ENCODE measurements at places on chromosomes 3 and 15. TPM values are rescaled to one million over a fixed set of nuclear protein-coding genes. Genes with fewer than 3 reads are reported as not detected.

DNA sequence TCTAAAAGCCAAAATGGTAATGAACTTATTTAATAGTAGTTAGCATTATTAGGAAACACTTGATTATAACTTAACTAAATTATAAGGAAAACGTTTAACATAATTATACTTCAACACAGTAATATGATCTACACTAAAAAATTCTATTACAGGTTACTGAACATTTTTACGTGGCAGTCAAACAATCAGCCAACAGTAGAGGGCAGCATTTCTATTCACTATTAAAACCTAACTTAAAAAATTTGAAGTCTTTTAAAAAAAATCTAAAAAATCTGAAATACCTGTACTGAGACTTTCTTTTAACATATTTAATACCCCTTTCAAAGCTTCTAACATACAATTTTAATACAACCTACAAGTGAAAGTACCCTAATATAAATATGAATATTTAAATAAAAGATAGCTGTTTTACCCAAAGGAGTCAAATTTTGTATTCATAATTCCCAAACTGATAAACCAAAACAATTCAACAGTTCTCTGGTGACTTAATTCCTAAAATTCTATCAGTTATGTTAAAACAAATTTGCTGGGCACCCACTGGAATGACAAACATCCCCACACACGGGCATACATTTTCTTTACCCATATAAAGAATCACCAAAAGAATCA is 41.5 kb downstream of the DLG1 start:
- no peaks in the 10 kb centered on the region for H3K36me3 ChIP-seq
- no peak overlapping the region for H3K27ac ChIP-seq
- H3K4me1 ChIP-seq: peaks cover 6% of the 10 kb centered on the region
- peak; percentile 81 for DNase-seq
- no peaks in the 10 kb centered on the region for H3K27me3 ChIP-seq

DNA sequence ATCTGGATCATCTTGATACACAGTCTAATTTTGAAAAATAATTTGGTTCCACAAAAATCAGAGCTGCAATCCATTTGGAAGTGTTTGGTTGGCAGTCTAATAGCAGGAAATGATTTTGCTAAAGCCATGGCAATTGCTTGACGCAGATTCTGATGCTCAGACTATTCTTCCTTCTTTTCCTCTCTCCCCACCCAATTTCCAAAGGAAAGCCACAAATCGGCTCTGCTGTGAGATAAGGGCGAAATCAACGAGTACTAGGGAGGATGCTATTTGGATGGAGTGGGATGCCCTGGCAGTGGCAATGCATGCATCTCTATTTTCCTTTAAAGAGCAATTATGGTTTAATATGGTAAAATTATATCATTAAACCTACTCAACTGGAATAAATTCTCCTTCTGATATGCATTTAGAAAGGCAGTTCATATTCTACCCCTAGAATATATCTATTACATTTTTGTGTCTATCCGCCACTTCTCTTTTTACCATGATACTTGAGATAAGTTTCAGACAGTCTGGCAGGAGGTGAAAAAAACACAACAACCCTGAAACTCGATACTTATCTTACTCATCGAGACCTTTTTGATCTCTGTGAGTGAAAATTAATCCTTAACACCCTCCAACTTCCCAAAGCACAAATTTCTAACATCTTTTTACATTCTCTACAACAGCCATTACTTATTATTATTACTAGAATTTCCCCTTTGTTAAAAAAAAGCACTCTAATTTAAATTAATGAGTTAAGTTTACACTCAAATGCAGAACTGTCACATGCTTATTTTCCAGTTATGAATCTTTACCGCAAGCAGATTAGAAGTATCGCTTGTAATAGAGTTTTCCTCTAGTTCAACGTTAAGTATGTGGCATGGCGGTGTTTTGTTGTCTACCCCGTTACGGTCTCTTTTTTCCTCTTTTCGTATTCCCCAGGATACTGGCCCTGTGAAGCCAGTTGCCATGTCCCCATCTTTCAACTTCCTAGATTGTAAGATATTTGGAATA is 433.3 kb downstream of the FOXP1 start:
- no peak for DNase-seq
- no peaks in the 10 kb centered on the region for H3K27me3 ChIP-seq
- no peak overlapping the region for H3K27ac ChIP-seq
- H3K4me1 ChIP-seq: no peaks in the 10 kb centered on the region

DNA sequence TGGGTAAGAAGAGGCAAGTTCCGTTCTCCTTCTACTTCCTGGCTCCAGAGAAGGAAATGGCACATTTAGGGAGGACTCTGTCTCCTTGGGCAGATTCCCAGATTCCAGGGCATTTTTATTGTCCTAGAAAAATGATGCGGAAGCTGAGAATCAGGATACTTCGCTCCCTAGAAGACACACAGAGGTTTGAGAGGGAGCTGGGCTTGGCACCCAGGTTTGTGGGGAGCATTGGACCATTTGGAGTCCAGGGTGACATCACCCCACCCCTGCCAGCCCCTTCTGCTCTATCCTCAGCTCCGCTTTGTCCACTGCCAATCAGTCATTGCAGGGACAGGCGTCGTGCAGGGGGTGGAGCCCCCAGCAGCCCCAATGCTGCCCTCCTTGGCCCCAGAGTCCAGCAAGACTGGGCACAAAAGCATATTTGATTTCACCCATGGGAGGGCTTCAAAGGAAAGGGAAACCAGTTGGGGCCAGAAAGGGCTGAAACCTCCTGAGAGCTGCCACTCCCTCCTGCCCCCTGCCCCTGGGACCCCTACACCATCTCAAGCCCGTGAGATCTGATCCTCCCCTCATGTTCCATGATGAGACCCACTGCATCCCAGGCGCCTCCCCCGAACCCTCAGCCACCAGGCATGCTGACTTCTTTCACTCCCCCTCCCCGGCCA is 129.8 kb upstream of the MEF2A start:
- H3K27me3 ChIP-seq: no peaks in the 10 kb centered on the region
- no peaks in the 10 kb centered on the region for H3K36me3 ChIP-seq
- no peak overlapping the region for H3K4me3 ChIP-seq
- no peaks in the 10 kb centered on the region for H3K4me1 ChIP-seq
- no peak overlapping the region for H3K27ac ChIP-seq

The GRIP2 gene
- 1.2 TPM for total RNA-seq

The ATP8B4 gene
- total RNA-seq: 23.1 TPM

The FGF12 gene
- total RNA-seq: 2.4 TPM

DNA sequence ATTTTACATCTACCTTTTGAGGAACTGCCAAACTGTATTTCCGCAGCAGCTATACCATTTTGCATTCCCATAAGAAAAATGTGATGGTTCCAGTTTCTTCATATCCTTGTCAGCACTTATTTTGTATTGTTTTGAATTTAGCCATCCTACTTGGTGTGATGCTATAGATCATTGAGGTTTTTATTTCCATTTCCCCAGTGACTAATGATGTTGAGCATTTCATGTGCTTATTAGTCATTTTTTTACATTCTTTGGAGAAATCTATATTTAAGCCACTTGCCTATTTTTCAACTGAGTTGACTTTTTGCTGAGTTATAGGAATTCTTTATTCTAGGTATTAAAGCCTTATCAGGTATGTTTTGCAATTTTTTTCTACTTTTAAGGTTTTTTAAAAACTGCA is 347.6 kb upstream of the RARB start:
- no peaks in the 10 kb centered on the region for H3K36me3 ChIP-seq
- H3K4me3 ChIP-seq: no peak overlapping the region
- no peaks in the 10 kb centered on the region for H3K27me3 ChIP-seq
- no peaks in the 10 kb centered on the region for H3K4me1 ChIP-seq
- DNase-seq: no peak

DNA sequence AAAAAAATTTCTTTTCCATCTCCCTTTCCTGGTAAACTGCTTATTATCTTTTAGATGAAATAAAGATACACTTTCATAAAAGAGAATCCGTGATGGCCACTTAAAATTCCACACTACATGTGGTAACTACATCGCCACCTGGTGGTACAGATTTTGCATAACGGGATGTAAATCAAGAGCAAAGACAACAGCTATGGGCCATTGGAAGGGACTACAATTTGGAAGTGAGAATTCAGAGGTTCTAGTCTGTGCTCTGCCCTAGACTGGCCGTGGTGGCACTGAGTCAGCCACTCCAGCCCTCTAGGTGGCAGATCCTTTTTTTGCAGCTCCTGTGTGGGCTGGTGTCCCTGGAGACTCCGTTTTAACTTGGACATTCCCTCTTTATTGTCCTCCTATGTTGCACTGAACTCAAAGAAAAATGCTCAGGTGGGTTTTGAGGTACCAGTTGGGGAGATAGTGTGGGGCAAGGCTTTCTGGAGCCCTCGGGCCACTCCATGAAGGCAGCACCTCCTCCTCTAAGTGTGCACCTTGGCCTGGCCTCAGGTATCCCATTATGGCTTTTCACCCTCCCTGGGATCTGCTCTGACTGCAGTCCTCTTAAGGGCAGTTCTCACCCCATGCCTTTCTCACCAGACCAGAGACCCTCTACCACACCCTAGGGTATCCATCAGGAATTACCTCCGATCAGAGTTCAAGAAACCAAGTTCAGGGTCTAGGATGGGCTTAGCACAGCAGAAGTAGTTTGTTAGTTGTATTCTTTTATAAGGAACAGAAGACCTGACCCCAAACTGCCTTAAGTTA is 54.9 kb downstream of the SPSB4 start:
- peaks cover 13% of the 10 kb centered on the region for H3K4me1 ChIP-seq
- peak; percentile 95 for DNase-seq
- H3K27ac ChIP-seq: no peak overlapping the region
